ENCODE measurements at places on chromosomes 2 and 18.

- no peak for DNase-seq
Measured at GRCh38 chr2:211113334-211114175, 557.2 kb downstream of the CPS1 start.

- DNase-seq, result peak; percentile 34
Measured at GRCh38 chr18:70331456-70332097, 42.7 kb downstream of the SOCS6 start.

GRCh38 chr2:29054430-29054829 is 19.9 kb downstream of the PCARE start:
- DNase-seq, result no peak

DNA sequence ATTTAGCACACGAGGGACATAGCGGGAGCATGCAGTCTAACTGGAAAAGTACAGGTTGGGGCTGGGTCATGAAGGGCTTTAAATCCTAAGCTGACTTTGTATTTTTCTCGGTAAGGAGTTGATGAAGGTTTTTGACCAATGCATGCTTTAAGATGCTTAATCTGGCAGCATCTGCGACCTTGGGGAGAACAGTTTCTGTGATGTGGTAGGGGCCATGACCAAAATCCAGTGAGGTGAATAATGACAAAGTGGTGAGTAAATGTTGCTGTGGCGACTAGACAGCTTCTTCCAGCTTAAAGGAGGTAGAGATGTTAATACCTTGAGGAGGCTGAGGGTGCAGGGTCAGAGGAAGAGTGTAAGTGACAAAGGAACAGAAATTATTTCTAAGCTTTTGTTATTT is 174.6 kb upstream of the ALPP start:
- no peak for DNase-seq

DNA sequence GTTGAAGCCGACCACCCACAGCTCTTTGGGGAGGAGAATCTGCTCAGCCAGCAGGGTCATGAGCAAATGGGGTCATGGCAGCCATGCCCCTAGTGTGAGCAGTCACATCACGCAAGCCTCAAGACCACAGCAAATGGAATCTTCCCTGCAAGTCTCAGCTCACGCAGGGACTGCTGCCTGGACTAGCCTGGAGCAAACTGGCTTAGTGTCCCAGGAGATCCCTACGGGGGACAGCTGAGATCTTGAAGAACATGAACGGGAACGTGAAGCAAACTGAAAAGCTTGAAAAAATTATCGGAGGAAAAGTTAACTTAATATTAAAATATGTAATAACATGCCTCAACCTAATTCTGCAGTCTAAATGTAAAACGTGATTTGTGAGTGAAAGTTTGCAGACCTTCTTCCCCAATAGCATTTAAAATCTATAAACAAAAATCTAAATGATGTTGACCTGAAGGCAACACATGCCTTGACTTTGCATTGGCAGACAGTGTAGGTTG is 118.4 kb downstream of the FAM124B start:
- no peak for DNase-seq

DNA sequence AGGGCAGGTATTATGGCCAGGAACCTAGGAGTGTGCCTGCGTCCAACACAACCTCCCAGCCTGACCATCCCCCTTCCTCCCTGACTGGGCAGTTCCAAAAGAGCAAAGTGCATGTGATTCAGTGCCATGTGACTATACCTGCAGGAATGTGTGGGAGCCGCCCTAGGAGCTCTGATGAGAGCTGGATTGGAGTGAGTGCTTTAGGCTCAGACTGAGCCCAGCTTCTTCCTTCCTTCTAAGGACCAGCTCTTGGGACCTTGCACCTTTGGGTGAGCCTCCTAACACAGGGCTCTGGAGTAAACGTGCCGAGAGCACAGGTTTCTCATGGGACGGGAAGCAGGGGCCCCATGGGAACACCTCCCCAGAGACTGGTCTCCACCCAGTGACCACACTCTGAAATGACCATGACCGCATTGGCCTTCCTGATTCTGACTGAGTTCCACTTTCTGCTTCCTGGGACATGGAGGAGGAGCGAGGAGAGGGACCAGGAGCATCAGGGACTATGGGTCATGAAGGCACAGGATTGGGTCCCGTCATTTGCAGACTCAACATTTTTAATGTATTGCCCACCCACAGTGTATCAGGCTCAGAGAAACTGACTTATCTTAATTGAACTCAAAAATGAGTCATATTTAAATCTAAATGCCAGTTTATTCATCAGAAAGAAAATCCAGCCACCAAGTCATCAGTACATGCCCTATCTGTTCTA is 87.8 kb upstream of the BCL2L11 start:
- DNase-seq, result no peak

- no peak for DNase-seq
Measured at GRCh38 chr2:75820693-75821092, 110.0 kb upstream of the GCFC2 start.

GRCh38 chr2:138476186-138476585 is 25.4 kb upstream of the SPOPL start:
- DNase-seq, result no peak

GRCh38 chr2:210818473-210818872 is 262.1 kb downstream of the CPS1 start:
- DNase-seq, result no peak

- DNase-seq, result no peak
Measured at GRCh38 chr18:7616661-7617060, 49.5 kb downstream of the PTPRM start.

GRCh38 chr2:31563273-31563839 is 17.4 kb downstream of the SRD5A2 start:
- DNase-seq, result no peak

GRCh38 chr18:55401638-55402191 is 186.3 kb downstream of the TCF4 start:
- no peak for DNase-seq

- peak; percentile 11 for DNase-seq
Measured at GRCh38 chr2:58107803-58108710, 61.5 kb downstream of the VRK2 start.

DNA sequence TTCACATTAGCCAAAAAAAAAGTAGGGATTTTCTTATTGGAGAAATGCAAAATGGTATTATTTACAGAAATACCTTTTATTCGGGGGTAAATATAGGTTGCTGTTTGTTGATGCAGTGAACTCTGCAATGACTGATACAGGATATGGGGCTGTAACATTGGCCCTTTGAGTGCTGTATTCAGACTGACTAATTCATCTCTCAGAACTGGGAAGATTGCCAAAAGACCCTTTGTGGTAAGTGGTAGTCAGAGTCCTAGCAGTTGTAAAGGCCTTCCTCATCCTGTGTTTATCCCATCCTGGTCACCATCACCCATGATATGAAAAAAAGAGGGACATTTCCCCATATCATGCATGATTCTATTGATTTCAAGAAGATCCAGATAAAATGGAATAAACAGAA is 14.0 kb upstream of the DCC start:
- no peak for DNase-seq

Data from hippocampal formation (tissue), 2 donors.